ENCODE measurements at places on chromosomes 16 and 17.

DNA sequence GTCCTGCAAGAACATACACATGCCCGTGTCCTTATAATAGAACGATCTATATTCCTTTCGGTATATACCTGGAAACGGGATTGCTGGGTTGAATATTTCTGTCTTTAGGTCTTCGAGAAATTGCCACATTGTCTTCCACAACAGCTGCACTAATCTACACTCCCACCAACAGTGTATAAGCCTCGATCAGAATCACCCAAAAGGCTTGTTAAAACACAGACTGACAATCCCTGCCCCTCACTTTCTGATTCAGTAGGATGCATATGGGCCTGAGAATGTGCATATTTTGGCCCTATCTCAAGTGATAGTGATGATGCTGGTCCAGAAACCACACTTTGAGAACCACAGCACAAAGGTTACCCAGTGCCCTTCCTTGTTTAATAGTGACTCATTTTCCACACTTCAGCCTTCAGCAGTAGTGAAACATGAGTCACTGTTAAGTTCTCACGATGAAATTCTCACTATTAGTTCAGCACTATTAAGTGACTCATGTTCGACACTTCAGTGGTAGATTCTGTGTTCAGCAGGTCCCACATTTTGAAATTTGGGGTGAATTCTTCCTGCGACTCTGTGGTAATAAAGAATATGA lies 215.6 kb downstream of the GRIN2A start:
- DNase-seq: no peak

GRCh38 chr17:83183951-83184506 lies 104.6 kb downstream of the METRNL start:
- no peak for DNase-seq

GRCh38 chr17:43832976-43833829 lies at the start of gene MPP3:
Gene MPP3, minus strand, starts transcription at chr17:43833146. Its CDS starts 1,240 bp downstream, at chr17:43831906.
- peak; percentile 68 for DNase-seq

GRCh38 chr17:62950067-62950466 lies 16.0 kb upstream of the TANC2 start:
- no peak for DNase-seq

All from NCI-H524 (cell line).